C1 segment of cervical spinal cord (tissue), 14 donors: ENCODE measurements at places on chromosomes 3 and 15.
A peak's percentile ranks its signal among the peaks of the same experiment; 100 is the strongest.

GRCh38 chr15:93247466-93248121 is 158.6 kb upstream of the RGMA start:
- no peak for DNase-seq

GRCh38 chr3:15217841-15218267 is 11.8 kb downstream of the CAPN7 start:
- no peak for DNase-seq

DNA sequence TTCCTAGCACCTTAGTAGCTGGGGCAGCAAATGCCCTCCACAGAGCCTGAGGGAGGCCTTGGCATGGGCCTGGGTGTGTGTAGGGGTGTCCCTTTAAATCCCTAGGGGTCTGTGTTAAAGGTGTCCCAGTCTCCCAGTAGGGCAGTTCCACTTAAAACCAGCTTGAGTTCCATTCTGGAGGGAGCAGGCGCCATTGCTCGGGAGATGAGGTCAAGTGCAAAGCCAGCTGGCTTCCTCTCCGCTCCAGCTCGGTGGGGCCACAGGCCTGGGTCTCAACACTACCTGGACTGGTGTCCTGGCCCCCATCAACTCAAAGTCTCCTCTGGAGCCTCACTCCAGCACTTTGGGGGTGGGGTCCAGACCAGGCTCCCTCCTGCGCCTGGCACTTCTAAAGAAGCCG is 25.2 kb downstream of the FEM1B start:
- no peak for DNase-seq

GRCh38 chr15:68930268-68931022 is at the start of gene SPESP1:
Gene SPESP1, plus strand, starts transcription at chr15:68930525. Its CDS starts 129 bp downstream, at chr15:68930654.
- peak; percentile 21 for DNase-seq
